ENCODE measurements at places on chromosomes 3 and 15. TPM values are rescaled to one million over a fixed set of nuclear protein-coding genes. Genes with fewer than 3 reads are reported as not detected.

GRCh38 chr3:76582632-76583378 lies 457.1 kb upstream of the ROBO2 start:
- H3K36me3 ChIP-seq: no peaks in the 10 kb centered on the region
- H3K27ac ChIP-seq: no peak overlapping the region
- DNase-seq: no peak
- H3K27me3 ChIP-seq: no peaks in the 10 kb centered on the region

GRCh38 chr3:37338500-37338899 lies 164.1 kb upstream of the LRRFIP2 start:
- no peak overlapping the region for H3K4me3 ChIP-seq
- H3K4me1 ChIP-seq: peaks cover 6% of the 10 kb centered on the region
- peaks cover 64% of the 10 kb centered on the region for H3K36me3 ChIP-seq
- no peak overlapping the region for H3K27ac ChIP-seq
- DNase-seq: no peak

- H3K27me3 ChIP-seq: peaks cover 5% of the 10 kb centered on the region
- H3K4me1 ChIP-seq: peaks cover 10% of the 10 kb centered on the region
- no peak for DNase-seq
- no peak overlapping the region for H3K4me3 ChIP-seq
- no peaks in the 10 kb centered on the region for H3K36me3 ChIP-seq
Measured at GRCh38 chr3:155184011-155184410, 103.9 kb downstream of the MME start.

Gene FRMD4B
- total RNA-seq: 6.9 TPM

Gene MAP2K5
- total RNA-seq: 26.3 TPM

Gene RTP4
- 19.4 TPM for total RNA-seq

- H3K27me3 ChIP-seq: no peaks in the 10 kb centered on the region
- DNase-seq: no peak
Measured at GRCh38 chr15:58438111-58438510, 6.3 kb downstream of the LIPC start.

GRCh38 chr15:42021593-42021992 lies 751 bp upstream of the PLA2G4E start:
- peaks cover 8% of the 10 kb centered on the region for H3K27me3 ChIP-seq

Gene P2RY1
- total RNA-seq: 0.19 TPM

Gene SST
- not detected for total RNA-seq

- peaks cover 30% of the 10 kb centered on the region for H3K36me3 ChIP-seq
- H3K27ac ChIP-seq: no peak overlapping the region
- no peak overlapping the region for H3K4me3 ChIP-seq
- no peak for DNase-seq
Measured at GRCh38 chr3:16411441-16411840, 102.1 kb downstream of the RFTN1 start.

Gene SLC28A2
- not detected for total RNA-seq

Gene GOLGA8G
- not detected for total RNA-seq

Gene PLD1
- 0.50 TPM for total RNA-seq

Gene CFAP100
- total RNA-seq: not detected

DNA sequence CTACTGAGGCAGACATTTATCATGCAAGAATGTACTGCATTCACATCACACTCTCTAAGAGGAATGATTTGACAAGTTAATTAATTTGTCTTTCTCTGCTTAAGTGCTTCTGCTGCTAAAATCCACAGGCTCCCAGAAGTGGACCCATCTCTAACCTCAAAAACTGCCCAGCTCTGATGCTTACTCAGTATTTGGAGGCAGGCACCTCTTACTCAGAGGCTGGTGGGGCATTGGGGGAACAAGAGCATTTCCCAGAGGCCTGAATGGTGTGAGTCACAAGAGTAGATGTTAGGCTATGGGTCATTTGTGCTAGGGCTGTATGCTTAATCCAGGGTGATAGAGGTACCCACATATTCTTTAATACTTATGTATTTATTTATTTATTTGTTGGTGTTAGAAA lies 34.4 kb upstream of the HCN4 start:
- no peak for DNase-seq
- H3K4me1 ChIP-seq: no peaks in the 10 kb centered on the region
- no peak overlapping the region for H3K4me3 ChIP-seq

Gene SAMD7
- total RNA-seq: not detected

DNA sequence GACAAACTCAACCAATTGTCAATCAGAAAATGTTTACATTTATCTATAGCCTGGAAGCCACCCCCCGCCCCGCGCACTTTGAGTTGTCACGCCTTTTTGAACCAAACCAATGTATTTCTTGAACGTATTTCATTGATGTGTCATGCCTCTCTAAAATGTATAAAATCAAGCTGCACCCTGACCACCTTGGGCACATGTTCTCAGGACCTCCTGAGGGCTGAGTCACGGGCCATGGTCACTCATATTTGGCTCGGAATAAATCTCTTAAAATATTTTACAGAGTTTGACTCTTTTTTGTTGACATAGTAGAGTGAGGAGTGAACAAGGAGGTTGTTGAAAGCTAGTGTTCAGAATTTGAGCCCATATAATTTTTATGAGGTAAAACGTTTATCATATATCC lies 6.5 kb downstream of the MCTP2 start:
- DNase-seq: no peak
- H3K27me3 ChIP-seq: no peaks in the 10 kb centered on the region
- no peak overlapping the region for H3K27ac ChIP-seq
- peaks cover 67% of the 10 kb centered on the region for H3K4me1 ChIP-seq

DNA sequence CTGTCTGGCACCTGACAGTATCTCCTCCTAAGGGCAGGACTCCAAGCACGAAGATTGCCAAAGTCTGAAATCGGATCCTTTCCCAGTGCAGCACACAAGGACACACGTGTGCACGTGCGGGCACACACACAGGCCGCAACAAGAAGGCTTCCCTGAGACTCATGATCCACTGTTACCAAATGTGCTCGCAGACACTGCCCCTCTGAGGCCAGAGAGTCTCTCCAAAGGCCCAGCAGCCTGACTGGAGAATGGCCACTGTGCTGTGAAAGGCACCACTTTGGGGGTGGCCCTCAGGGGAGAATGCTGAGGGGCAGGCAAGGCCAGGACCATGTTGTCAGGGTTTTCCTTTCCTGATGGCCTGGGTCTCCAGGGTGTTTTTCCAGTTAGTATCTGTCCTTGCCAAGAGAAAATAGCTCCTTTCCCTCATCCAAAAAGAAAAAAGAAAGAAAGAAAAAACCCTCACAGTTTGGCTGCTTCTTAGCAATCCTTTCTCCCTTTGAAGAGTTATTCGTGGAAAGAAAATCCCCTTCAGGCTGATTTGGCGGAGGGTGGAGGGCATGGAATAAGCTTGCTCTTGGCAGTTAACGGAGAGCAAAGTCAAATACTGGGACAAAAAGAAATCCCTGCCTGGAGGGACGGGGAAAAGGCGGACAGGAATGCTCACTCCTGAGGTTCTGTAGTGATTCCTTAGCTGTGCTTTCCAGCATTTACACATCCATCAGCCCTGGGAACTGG lies 112.2 kb upstream of the ETV5 start:
- DNase-seq: no peak
- peaks cover 31% of the 10 kb centered on the region for H3K27me3 ChIP-seq
- H3K4me1 ChIP-seq: peaks cover 22% of the 10 kb centered on the region
- H3K36me3 ChIP-seq: no peaks in the 10 kb centered on the region
- H3K27ac ChIP-seq: no peak overlapping the region

DNA sequence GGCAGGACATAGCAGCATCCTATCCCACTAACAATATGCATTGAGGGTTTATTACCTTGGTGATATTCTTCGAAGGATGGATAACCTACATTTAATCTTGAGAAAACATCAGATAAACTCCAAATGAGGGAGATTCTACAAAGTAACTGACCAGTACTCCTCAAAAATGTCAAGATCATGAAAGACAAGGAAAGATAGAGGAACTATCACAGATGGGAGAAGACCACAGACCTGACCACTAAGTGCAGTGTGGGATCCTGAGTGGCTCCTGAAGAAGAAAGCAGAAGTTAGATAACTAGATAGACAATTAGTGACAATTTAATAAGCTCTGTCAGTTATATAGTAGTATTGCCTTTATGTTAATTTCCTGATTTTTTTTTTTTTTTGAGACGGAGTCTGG lies 17.7 kb upstream of the CGNL1 start:
- no peak overlapping the region for H3K4me3 ChIP-seq
- no peaks in the 10 kb centered on the region for H3K36me3 ChIP-seq
- H3K27ac ChIP-seq: no peak overlapping the region
- H3K27me3 ChIP-seq: peaks cover 5% of the 10 kb centered on the region

DNA sequence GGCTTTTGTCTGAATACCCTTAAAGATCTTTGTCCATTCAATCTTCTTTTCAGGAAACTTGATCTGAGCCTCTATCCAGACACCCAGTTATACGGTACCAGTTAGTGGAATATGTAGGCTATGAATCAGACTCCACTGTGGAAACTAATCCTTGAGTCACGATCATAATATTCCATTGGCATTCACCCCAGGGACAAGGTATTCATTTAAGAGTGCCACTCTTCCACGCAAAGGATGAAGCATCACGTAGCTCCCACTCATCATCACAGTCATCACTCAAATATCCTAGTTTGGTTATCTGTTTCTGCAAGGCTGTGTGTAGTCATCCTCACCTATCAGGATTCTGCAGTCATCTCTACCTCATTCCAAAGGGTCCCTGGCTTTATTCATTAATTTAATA lies 85.6 kb downstream of the NEDD4 start:
- H3K4me3 ChIP-seq: no peak overlapping the region
- H3K27me3 ChIP-seq: no peaks in the 10 kb centered on the region
- no peaks in the 10 kb centered on the region for H3K4me1 ChIP-seq
- no peak overlapping the region for H3K27ac ChIP-seq
- no peak for DNase-seq
- no peaks in the 10 kb centered on the region for H3K36me3 ChIP-seq

DNA sequence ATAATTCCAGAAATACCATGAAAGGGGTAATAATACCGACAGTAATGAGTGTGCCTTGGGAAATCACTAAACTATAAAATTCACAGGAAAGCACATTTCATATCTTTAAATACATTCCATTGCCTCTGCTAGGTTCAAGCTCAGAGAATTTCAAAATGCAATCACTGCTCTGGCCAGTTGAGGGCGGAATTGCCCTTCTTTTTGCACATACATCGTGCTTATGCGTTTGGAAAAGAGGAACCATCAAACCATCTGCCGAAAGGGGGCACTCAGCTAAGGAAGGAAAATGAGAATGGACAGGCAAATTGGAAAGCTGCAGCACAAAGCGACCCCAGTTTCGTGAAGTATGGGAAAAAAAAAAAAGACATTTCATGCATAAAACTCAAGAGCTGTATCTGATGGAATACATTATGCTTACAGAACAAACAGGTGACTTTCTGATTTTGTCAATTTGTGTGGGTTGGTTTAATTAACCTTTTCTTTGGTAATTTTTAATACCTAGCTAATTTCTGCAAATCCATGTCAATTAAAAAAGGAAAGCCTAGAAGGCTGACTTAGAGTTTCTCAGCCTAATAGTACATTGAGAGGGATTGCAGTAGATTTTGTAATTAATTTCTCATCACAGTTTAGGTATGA lies 61.4 kb downstream of the TUSC7 start:
- H3K4me1 ChIP-seq: no peaks in the 10 kb centered on the region
- peak; percentile 51 for DNase-seq
- H3K27ac ChIP-seq: no peak overlapping the region
- no peaks in the 10 kb centered on the region for H3K36me3 ChIP-seq
- no peak overlapping the region for H3K4me3 ChIP-seq
- H3K27me3 ChIP-seq: no peaks in the 10 kb centered on the region

Gene ARHGAP11A
- total RNA-seq: 148 TPM

Gene THAP10
- total RNA-seq: not detected

- no peak for DNase-seq
- peaks cover 44% of the 10 kb centered on the region for H3K36me3 ChIP-seq
- H3K4me3 ChIP-seq: no peak overlapping the region
- H3K4me1 ChIP-seq: peaks cover 4% of the 10 kb centered on the region
- H3K27me3 ChIP-seq: no peaks in the 10 kb centered on the region
Measured at GRCh38 chr15:28167042-28167441, 67.9 kb upstream of the OCA2 start.

Gene ALCAM
- 4.5 TPM for total RNA-seq

DNA sequence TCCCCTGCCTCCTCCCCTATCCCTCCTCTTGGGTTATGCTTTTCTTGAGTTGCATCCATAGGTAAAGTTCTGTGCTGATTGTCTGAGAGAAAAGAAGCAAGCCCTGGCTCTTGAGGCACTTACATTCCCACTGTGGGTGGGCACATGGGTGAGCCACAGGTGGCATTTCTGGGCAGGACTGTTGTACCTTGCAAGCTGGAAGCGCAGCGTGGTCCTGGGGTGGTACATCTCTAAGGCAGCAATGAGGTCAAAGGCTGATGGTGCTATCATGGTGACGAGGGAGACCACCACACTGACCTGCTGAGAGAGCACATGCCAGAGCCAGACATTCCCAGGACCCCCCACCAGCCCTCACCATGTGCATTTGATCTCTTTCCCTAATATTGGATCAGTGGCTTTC lies 24.7 kb downstream of the TMC3 start:
- no peak overlapping the region for H3K27ac ChIP-seq
- DNase-seq: no peak
- no peaks in the 10 kb centered on the region for H3K27me3 ChIP-seq
- no peaks in the 10 kb centered on the region for H3K4me1 ChIP-seq
- no peaks in the 10 kb centered on the region for H3K36me3 ChIP-seq

Gene OSBPL10
- 1.1 TPM for total RNA-seq

DNA sequence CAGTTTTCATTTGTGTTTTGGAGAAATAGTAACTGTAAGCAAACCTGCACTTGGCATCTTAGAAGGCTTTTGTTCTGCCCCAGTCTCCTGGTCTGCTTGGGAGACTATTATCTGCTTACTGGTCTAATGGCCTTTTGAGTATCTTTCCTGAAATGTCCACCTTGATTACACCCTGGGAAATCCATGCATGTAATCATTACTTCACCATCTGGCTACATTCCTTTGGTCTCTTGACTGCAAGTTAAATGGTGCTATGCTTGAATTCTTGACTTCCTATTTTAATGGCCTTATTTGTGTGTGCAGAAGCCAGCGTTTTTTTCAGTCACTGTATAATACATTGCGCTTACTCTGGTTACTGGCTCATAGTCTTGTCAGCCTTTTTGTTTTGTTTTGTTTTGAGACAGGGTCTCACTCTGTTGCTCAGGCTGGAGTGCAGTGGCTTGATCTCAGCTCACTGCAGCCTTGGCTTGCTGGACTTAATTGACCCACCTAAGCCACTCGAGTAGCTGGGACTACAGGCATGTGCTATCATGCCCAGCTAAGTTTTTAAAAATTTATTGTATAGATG lies 30.0 kb downstream of the CHD2 start:
- DNase-seq: no peak
- H3K27me3 ChIP-seq: no peaks in the 10 kb centered on the region
- H3K4me1 ChIP-seq: peaks cover 45% of the 10 kb centered on the region
- H3K27ac ChIP-seq: no peak overlapping the region

Gene PARP15
- 40.9 TPM for total RNA-seq

DNA sequence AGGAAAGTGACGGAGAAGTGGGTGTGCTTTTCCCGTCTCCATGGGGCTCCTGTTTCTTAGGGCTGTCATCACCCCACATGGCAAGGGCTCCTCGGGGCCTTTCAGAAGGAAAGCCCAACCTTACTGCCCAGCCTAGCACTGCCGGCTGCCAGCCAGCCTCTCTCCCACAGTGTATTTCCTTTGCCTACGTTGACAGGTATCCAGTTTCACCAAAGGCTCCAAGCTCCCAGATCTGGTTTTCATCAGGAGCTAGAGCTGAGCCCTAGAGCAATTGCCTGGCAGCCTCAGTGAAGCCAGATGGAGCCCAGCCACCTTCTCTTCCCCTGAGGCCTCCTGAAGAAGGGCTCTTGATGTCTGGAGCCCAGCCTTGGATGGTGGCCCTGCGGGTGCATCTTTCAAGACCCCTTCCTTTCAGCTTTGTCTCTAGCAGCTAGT lies 20.2 kb downstream of the CRABP1 start:
- no peak overlapping the region for H3K4me3 ChIP-seq
- H3K36me3 ChIP-seq: no peaks in the 10 kb centered on the region
- peaks cover 11% of the 10 kb centered on the region for H3K27me3 ChIP-seq

GRCh38 chr3:190026154-190026553 lies 94.5 kb downstream of the P3H2 start:
- H3K27ac ChIP-seq: no peak overlapping the region
- no peak overlapping the region for H3K4me3 ChIP-seq
- H3K27me3 ChIP-seq: peaks cover 5% of the 10 kb centered on the region
- DNase-seq: no peak
- no peaks in the 10 kb centered on the region for H3K4me1 ChIP-seq

Gene MORC1
- not detected for total RNA-seq

All from activated CD4-positive, alpha-beta T cell treated with anti-CD3 and anti-CD28 coated beads, Interleukin-2, amount 10 ng/mL, durations not matched to agents 7 days and 5 days (primary cell).